Cortex of kidney (tissue), 1 donor: ENCODE measurements at places on chromosomes 7 and 10.

DNA sequence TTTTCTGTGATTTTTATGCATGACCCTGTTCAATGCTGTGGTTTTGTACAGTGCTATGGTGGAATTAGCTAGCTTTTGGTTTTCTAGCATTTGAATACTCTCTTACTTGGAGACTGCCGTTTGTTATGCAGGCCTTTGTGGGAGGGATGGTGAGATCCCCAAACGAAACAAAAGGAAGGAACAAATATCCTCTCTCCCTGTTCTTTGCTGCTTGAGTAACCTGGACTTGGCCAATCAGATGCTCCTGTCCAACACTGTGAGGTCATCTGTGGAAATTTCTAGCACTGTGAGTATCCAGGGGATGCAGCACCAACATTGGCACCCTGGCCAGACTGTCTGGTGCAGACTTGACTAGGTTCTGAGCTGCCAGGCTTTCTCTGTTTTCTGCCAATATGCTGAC, 314.4 kb downstream of the ANKRD30A start:
- DNase-seq, result no peak

- DNase-seq, result no peak
Observed at GRCh38 chr10:71397296-71398212, 834 bp downstream of the CDH23 start.

DNA sequence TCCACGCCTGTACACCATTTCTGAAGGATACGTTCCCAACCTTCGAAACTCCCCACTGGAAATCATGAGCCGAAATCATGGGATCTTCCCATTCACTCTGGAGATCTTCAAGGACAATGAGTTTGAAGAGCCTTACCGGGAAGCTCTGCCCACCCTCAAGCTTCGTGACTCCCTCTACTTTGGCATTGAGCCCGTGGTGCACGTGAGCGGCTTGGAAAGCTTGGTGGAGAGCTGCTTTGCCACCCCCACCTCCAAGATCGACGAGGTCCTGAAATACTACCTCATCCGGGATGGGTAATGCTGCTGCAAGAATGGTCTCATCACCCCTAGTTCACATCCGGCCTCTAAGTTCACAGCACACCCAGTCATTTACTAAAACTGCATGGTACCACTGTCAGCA, 30.3 kb downstream of the PLA2G12B start:
- DNase-seq, result no peak

GRCh38 chr7:2411815-2412586, 8.6 kb downstream of the CHST12 start:
- no peak for DNase-seq

DNA sequence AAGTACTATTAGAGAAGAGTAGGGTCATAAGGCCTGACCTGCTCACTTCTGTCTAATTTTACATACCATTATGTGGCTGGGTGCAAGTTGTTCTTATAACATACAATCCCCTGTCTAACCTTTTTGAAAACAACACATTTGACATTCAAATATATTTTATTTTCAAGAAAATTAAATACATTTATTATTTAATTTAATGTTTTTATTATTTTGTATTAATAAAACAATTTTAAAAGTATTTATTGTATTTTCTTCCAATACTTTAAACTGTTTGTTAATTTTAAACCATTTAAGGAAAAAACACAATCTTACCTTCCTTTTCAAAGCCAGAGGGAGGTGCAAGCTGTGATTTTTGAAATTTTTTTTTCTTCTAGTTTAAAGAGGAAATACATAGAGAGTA, 232.8 kb downstream of the KCND2 start:
- DNase-seq, result no peak

GRCh38 chr7:76133839-76134238, 67.9 kb upstream of the SRRM3 start:
- DNase-seq, result no peak

DNA sequence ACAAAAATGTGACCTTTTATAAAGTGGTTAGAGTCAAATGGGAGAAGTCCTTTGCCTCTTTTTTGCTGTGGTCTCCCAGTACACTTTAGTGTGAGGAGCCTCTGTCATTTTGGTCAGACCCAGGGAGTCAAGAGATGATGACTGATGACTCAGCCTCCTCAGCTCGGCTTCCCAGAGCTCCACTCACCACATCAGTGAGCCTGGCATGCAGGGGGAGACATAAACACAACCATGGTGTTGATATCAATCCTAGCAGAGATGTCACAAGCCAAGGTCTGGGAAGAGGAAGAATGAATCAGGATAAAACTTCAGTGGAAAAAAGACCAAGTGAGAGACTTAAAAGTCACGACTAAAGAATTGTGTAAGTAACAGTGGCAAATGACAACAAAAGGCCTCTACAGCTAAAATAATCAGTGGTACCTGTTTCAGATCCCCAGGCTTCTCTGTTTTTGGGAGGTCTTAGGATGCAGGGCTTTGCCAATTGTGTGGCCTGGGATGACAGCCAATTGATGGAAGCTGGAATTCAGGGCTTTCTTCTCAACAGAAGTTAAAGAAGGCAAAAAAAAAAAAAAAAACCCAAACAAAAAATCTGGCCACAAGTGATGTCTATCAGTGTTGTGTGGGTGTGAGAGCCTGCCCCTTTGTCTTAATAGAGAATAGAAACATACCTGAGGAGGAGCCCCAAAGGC, 50.2 kb downstream of the TFAM start:
- no peak for DNase-seq

DNA sequence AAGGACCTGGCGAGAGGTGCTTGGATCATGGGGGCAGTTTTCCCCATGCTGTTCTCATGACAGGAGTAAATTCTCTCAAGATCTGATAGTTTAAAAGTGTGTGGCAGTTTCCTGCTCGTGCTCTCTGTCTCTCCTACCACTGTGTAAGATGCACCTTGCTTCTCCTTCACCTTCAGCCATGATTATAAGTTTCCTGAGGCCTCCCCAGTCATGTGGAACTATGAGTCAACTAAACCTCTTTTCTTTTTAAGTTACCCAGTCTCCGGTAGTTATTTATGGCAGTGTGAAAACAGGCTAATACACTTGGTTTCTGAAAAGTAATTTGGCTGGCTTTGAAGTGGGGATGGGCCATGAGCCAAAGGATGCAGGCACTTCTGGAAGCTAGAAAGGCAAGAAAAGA, 268.0 kb upstream of the KAT6B start:
- no peak for DNase-seq

DNA sequence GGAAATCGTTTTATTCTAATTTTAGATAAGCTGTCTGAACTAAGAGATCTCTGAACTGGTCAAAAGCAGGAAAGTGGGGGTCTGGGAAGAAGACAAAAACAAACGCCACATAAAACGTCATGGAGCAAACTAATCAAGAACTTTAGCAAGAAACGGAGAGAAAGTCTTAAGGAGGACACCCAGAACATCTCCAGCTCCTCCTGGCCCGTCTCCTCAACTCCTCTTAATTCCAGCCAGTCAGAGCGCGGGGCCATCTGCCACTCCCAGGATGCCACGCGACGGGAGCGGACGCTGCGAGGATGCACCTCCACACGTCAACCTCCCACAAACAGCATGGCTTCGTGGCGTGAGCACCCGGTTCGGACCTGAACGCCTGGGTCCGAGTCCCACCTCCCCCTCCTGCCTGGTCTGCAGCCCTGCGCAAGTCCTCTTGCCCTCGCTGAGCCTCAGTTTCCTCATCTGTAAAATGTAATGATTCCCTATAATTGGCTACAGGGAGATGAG, 598 bp downstream of the MMS19 start:
- DNase-seq, result no peak

DNA sequence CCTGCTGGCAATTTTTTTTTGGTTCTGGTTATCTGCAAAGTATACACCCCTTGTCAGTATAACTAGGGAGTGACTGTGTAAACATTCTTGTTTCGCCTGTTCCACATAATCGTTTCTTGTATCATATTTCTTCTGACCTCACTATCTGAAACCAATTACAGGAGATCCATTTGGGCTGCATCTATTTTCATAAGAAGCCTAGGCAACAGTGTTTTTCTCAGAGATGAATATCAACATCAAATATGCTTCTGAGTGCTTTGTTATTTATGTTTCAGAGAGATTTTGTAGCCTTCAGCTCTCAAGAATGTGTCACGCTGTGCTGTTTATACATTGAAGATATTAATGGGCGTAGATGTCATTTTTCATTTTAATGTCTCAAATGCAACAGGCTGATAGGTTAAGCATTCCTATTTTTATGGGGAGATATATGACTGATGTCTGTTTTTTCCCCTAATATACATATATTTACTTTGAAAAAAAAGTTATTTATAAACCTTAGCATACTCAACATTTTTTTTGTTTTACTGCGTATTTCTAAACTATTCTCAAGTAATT, 115.5 kb downstream of the FOXP2 start:
- no peak for DNase-seq

DNA sequence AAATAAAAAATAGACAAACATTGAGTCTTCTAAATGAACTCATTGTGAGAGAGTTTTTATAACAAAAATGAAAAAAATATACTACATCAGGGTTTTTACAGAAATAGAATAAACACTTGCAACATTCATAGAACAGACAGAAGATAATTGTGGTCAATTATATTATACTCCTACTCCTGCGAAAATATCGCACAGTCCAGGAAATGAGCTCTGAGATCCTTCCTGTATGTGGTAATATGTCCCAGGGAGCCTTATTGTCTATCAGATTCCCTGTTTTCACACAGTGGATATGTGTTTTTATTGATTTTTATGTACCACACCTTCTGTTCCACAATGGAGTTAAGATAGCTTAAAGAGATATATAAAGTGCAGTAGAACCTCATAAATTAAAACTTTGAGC, 27.5 kb upstream of the RELN start:
- no peak for DNase-seq

- DNase-seq, result no peak
Observed at GRCh38 chr7:157664871-157665633, 328.2 kb downstream of the DNAJB6 start.

GRCh38 chr10:16234916-16235315, 201.9 kb upstream of the PTER start:
- DNase-seq, result no peak

DNA sequence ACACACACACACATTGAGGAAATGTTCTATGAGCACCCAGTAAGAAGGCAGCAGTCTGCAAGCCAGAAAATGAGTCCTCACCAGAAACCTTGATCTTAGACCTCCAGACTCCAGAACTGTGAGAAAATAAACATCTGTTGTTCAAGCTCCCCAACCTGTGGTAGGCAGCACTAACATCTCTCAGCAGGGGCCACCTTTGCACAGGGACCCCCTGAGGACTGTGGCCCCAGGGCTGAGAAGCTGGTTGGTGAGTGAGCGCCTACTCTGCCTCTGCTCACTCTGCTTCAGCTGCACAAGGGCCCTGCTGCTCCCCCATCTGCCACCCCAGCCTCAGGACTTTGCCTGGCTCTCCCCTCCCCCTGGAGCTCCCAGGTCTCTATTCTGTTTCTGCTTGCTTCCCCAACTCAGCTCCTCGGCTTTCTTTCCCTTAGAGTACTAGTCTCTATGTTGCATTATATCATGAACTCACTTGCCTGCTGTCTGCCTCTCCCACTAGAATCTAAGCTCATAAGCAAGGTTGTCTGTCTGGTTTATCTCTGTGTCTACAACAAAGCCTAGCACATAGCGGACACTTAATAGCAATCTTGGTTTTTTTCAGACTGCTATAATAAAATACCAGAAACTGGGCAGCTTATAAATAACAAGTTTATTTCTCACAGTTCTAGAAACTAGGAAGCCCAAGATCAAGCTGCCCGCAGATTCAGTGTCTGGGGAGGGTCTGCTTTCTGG, 40.4 kb upstream of the PRLHR start:
- no peak for DNase-seq

- no peak for DNase-seq
Observed at GRCh38 chr7:33423646-33424020, 294.3 kb downstream of the BBS9 start.

DNA sequence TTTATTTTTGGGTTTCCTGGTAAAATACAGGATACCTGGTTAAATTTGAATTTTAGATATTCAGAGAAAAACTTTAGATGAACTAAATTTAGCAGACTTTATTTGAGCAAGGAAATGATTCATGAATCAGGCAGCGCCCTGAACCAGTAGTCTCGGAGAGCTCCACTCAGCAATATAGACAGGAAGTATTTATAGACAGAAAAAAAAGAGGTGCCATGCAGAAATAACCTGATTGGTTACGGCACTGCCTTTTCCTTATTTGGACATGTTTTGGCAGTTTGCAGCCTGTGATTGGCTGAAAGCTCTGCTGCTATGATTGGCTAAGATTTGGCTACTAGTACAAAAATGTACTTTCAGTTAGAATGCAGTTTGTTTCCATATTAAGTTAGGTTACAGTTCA, 198.3 kb upstream of the DKK1 start:
- DNase-seq, result no peak

- DNase-seq, result no peak
Observed at GRCh38 chr10:75548356-75548755, 116.9 kb downstream of the LRMDA start.

GRCh38 chr7:127654404-127655394, 2.7 kb downstream of the SND1 start:
- no peak for DNase-seq

GRCh38 chr7:133958822-133959221, 168.3 kb upstream of the LRGUK start:
- DNase-seq, result no peak

- no peak for DNase-seq
Observed at GRCh38 chr7:16982640-16983350, 101.0 kb upstream of the AGR3 start.

- DNase-seq, result no peak
Observed at GRCh38 chr10:113243311-113243710, 293.3 kb downstream of the TCF7L2 start.

- no peak for DNase-seq
Observed at GRCh38 chr10:132271458-132272230, 36.1 kb downstream of the STK32C start.

DNA sequence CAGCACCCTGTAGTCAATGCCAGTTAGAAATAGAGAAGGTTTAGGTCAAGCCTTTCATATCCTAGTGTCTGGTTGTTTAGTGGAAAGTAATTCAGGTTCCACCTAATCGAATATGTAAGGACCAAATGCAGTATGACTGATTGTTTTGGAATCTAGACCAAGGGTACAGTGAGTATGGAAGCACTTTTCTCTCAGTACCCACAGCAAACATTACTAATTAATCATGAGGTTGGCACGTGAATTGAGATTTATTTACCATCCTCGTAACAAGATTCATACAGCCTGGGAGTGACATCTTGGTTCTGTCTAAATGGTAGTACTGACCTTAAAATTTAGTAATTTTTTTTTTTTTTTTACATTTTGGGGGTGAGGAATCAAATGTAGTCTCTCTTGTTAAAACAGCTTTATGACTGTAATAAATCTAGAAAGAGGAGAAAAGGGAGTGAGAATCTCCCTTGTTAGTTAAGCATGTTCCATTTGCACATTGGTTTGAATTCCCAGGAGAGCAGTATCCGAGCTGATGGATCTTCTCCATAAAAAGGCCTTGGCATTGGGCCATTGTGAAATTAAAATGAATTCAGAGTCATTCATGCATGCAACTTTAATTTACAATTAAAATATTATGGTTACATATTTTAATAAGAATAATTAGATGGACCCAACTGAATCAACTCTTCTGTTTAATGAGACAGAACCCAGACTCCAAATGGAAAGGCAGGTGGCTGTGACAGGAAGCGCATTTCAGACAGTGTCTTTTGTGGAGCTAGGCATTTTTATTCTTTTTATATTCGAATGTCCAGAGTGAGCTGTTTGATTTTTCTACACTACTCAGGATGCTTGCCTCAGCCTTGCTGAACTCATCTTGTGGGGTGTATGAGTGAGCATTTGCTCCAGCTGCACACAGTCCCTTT, 57.6 kb downstream of the SNX10 start:
- no peak for DNase-seq
